GM12892 (cell line): ENCODE measurements at places on chromosomes 5 and 9.
A peak's percentile ranks its signal among the peaks of the same experiment; 100 is the strongest.

- no peak for DNase-seq
Measured at GRCh38 chr9:9522406-9522805, 1090.4 kb downstream of the PTPRD start.

GRCh38 chr9:6239694-6240093 is 24.1 kb downstream of the IL33 start:
- no peak for DNase-seq

DNA sequence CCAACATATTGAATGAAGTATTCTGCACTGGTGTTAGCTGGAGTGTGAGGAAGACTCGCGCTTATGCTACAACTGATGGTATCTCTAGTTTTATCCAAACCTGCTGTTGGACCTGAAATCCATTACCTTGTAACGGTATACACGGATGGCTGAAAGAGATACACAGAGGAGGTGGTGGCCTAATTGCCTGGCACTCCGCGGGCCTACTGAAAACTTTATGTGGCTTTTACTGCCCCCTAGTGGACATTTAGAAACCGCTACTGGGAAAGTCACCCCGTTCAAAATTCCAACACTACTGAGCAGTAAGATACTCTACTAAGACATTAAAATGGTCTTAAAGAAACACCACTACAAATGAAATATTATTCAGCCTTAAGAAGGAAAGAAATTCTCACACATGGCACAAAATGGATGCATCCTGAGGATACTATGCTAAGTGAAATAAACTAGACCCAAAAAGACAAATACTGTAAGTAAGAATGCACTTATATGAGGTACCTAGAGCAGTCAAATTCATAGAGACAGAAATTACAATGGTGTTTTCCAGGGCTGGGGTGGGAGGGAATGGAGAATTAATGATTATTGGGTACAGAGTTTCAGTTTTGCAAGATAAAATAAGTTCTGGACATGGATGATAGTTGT is 100.4 kb downstream of the TTLL11 start:
- peak; percentile 40 for DNase-seq

GRCh38 chr5:149188383-149188782 is 47.1 kb downstream of the ABLIM3 start:
- no peak for DNase-seq

DNA sequence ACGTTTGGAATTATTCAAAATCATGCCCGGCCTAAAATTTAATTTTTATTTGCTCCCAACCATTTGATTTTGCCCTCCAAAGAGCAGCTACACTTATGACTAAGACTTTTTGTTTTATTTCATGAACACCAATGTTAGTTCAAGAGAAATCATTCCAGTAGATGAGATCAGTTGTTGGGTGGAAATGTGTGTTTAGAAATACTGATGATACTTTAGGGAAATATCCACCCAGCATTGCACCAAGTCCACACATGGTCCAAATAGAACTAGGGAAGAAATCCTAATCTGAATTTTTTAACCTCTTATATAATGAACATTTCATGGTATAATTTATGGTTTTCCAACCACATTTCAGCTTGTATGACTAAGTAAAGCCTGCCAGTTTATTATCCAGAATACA is 28.3 kb upstream of the GOLPH3 start:
- no peak for DNase-seq

DNA sequence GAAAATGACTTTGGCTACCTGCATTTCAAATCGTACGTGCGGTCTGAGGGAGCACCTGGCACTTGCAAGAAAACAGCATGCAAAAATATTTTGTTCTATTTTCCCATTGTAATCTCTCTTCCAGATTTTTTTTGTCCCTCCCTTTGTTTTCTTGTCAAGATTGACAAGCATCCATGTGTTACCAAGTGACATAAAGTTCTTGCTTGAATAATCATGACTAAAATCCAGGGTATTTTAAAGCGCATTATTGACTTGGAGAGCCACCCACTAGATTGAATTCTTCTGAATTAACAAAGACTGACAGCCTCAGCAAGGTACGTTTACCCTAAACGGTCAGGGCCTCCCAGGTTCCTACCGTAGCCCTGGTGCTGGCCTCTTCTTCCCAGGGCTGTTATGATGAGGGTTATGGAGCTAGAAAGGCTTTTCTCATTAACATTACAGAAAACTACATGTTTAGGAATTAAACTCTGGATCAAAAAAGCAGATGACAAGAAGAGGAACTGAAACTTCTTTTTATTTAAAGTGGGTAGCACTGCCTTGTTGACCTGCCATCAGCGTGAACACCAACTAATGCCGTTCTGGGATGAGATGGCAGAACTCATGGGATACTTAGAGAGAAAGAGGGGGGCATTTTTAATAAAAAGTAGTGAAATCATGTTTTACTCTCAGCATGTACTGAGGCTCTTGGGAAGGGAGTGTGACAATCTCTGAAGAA is 297.0 kb downstream of the EFNA5 start:
- no peak for DNase-seq

GRCh38 chr9:120435091-120435490 is 144.9 kb downstream of the CDK5RAP2 start:
- DNase-seq: no peak

DNA sequence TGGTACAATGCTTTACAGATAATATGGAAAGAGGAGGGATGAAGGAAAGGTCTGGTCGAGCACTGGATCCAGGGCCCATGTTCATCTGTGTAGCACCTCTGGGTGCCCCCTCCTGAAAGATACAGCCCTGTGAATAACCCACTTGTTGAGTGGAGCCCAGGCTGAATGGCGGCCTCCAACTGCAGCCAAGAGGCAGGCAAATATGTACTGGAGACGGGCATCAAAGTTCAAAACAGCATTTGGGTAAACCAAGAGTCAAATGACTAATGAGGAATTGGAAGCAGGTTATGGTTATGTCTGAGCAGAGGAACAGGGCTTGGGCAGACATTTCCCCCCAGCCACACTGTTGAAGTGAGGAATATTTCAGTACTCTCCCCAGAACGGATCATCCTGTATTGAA is 1.1 kb downstream of the C9 start:
- no peak for DNase-seq

DNA sequence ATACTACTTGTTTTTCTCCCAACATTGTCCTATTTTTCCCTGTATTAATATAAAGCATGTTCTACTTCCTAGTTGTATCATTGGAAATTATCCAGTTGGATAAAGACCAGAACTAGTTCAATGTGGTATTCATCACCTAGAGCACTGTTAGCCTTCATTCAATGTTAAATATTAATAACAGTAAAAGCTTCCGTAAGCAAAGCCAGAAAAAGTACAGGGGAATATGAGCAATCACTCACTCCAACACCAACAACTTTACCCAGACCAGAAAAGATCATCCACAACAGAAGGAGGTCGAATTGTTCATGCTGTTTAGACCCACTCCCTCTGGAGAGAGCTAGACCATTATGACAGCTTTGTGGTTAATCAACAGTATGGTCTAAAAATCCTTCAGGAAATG is 728.4 kb downstream of the MAT2B start:
- no peak for DNase-seq

GRCh38 chr9:131276094-131276888 is at the start of gene FAM78A:
Gene FAM78A, minus strand, starts transcription at chr9:131276510. Its CDS starts 331 bp downstream, at chr9:131276179.
- no peak for DNase-seq

DNA sequence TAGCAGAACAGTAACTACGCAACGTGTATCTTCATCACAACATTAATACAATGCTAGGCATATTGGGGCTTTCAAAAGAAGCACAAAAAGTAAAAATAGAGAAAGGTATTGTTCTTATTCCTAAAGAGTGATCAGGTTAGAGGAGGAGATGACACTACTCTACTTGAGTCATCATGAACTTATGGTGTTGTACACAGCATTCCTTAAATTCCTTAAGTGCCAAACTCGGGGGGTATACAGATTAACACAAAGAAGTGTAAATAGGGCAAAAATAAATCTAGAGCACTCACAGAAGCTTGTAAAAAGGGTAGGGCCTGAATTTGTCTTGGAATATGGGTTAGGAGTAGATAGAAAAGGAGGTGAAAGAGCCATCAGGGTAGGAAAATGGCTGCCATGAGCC is 308.0 kb upstream of the DAP start:
- DNase-seq: no peak

- DNase-seq: no peak
Measured at GRCh38 chr9:79387101-79387835, 184.5 kb upstream of the TLE4 start.

DNA sequence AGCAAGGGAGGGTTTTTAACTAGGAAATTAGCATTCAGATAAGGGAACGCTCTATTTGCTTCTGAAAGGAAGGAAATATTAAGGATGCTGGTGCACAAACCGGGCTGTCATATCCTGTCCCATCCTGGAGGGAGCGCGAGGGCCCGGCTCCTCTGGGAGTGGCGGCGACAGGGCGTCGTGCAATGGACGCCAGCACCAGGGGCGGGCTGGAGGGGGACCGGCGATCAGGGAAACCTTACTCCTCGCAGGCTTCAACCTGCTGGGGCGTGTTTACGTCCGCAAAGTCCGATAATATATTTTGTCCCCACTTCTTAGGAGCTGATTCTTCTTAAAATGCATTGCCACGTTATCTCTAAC is 197.1 kb upstream of the TBCA start:
- DNase-seq: no peak

DNA sequence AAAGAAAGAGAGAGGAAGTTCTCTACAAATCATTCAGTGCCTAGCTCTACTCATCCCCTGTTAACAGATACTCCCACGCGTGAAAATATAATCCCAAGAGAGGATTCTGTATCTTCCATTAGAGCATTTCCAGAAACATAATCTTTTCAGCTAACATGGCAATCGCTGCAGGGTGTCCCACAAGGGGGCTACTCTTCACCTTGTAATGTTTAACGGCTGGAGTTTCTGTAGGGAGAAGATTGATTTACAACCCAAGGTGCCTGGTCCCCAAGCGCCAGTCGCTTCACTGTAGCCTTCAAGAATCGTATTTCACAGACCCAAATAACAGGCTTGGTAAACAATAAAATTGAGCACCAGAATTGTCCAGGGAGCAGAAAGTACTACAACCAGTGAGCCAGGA is 318.7 kb downstream of the TLE1 start:
- no peak for DNase-seq

DNA sequence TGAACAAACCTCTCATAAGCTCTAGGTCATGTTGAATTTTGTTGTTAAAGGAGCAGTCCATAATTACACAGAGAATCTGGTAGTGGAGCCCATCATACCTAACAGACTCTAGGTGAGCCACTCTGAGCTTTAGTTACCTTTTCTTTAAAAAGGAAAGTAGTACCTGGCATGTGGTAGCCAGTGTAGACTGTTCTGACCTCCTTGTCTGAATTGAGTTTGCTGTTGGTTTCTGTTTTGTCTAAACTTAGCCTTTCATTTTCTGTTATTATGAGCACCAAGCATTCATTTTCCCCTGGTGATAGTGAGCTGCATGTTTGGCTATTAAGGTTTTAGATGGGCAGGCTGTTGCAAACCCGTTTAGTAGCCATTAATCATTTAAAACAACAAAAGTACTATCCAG is 112.2 kb downstream of the MAST4 start:
- DNase-seq: no peak

DNA sequence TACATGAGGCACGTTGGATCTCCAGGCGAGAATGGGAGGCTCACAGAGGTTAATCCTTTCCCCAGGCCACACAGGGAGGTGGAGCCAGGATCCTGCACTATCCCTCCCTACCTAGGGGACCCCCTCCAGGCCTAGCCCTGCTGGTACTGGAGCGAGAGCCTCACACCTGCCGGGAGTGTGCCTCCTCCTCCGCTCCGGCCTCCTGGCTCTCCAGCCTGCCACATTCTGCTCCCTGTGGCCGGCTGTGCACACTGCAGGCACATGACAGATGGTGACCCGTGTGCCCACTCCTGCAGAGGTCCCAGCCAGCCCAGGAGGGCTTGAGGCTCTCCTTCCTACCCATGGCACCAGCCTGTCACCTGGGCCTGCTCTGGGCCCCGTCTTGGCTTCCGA is 93.4 kb downstream of the RXRA start:
- DNase-seq: peak; percentile 67

GRCh38 chr5:14382640-14383039 is 199.0 kb upstream of the OTULINL start:
- DNase-seq: no peak

DNA sequence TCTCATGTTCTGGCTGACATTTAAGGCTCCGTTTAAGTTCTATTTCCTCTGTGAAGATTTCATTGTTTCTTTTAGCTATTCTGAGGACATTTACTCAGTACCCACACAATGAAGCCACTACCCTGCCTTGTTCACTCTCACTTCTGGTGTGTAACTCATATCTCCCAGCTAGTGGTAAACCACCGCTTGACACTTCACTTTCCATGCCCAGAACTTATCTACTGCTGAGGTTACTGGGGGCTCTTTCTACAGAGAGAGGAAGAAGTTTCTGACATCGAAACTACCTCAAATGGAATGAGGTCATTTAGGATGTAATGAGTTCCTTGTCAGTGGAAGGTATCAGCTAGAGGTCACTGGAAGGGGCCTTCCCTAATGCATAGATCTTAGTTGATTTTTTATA is 501.5 kb downstream of the DMAC1 start:
- DNase-seq: peak; percentile 19

DNA sequence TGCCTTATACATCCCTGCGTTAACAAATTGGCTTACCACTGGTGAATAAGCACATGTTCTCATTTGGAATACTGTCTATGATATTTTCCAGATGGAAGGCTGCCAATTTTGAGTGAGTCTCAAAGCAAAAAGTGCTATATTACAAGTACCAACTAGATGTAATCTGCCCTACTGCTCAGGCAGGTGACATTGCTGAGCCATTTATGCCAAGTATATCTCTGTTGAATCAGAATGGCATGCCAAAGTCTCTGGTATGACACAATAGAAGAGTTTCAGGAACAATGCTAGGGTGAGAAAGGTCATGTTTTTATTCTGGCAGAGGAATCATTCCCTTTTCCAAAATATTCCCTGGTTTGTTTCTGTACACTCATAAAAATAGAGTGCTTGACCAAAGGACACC is 356.5 kb downstream of the CDH9 start:
- no peak for DNase-seq

- no peak for DNase-seq
Measured at GRCh38 chr9:37904445-37905130, 661 bp upstream of the SLC25A51 start.

- no peak for DNase-seq
Measured at GRCh38 chr5:68802430-68802829, 291.4 kb upstream of the SLC30A5 start.

- no peak for DNase-seq
Measured at GRCh38 chr5:168291964-168292785, 730 bp downstream of the WWC1 start.

DNA sequence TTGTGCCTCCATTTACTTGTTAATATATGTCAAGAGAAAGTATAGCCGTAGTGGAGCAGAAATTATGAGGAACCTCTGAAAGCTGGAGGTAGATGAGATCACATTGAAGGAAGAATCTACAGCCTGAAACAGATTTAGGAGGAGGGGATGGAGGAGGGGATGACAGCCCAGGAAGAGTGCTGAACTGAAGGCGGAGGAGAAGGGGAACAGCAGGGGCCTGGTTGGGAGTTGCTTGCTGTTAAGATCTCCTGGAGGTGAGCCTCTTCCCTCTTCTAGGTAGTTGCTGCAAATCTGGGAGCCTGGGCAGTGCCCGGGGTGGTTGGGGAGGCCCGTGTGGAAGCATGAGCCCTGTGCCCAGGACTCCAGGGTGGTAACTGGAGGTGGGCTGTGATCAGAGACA is 111.8 kb upstream of the SEMA6A start:
- no peak for DNase-seq

- DNase-seq: no peak
Measured at GRCh38 chr9:116355153-116355921, 201.7 kb downstream of the PAPPA start.
